NCI-H748 treated with DMSO at 0.1 percent for 48 hours (cell line): ENCODE measurements at places on chromosomes 4 and X.
A peak's percentile ranks its signal among the peaks of the same experiment; 100 is the strongest.

- DNase-seq, result no peak
Measured at GRCh38 chr4:28211676-28212470, 1351.2 kb downstream of the STIM2 start.

- no peak for DNase-seq
Measured at GRCh38 chr4:10925996-10926395, 241.4 kb upstream of the CLNK start.

DNA sequence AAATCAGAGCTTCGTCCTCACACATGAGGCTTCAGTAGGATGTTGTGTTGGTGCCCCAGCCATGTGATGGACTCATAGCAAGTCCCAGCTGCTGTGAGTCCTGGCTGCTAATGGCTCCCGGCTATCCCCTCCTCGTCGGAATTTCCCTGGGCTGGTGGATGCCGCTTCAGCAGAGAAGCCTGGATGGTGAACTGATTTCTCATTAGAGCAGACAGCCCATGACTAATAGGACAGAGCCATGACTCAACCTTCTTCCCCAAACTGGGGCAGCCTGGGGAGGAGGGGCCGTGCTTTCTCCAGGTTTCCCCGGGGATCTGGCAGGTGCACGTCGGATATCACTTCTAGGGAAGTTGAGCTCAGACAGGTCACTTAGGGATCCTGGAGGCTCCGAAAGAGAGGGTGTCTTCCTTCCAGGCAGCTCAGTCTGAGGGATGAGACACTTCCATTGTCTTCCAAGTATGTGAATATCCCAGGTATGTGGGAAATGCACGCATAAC lies 112.7 kb downstream of the ASMT start:
- no peak for DNase-seq

- no peak for DNase-seq
Measured at GRCh38 chr4:2251795-2252529, 9.9 kb downstream of the MXD4 start.

DNA sequence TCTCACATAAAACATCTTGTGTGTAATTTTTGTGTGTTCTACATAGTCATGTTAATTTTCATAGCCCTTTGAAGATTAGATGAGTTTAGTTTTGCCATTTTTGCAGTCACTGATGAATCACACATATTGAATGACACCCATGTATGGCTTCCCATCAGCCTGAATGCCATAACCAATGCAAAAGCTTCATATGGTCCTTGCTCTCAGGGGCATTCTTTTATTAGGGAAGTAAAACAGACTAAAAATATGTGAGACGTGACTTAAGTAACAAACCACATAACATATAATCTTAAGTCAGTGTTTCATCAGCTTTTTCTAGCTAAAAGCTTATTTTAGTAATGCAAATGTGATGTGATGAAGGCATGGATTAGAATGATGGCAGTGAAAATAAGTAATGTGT lies 8.2 kb downstream of the SLC25A4 start:
- no peak for DNase-seq

DNA sequence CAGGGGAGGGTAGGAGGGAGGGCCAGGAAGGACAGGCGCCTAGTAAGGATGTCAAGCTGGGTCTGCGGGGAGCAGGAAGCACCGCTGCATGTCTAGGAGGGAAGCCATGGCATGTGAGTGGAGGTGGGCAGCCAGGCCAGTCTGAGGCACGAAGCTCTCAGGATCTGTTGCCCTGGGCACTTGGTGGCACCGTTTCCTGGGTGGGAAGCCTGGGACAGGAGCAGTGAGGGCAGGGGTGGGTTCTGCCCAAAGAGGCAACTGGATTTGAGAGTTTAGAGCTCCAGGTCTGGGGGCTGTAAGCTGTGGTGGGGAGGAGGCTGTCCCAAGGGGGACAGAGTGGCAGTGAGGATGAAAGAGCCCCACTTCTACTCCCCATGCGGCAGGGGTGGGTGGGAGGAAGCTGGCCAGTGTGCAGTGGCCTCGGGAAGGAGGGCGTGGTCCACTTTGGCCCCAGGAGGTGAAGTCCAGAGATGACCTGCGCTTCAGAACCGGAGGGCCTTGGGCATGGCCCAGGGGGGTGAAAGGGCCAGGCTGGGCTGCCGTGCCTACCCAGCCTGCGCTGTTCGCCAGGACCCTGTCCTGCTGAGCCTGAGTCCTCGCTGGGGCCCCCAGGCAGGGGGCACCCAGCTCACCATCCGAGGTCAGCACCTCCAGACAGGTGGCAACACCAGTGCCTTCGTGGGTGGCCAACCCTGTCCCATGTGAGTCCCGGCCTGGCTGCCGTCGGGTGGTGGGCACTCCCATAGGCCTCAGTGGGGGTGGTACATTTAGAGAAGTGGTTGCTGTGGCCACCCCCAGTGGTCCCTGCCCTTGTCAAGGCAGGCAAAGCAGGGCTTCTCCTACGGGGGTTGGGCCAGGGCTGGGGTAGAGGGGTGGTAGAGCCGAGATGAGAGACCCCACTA lies 8.3 kb upstream of the SRPK3 start:
- DNase-seq, result no peak

GRCh38 chrX:38882894-38883626 lies 81.8 kb downstream of the MID1IP1 start:
- no peak for DNase-seq

GRCh38 chr4:75249739-75250138 lies 264.5 kb downstream of the RCHY1 start:
- DNase-seq, result peak; percentile 1

DNA sequence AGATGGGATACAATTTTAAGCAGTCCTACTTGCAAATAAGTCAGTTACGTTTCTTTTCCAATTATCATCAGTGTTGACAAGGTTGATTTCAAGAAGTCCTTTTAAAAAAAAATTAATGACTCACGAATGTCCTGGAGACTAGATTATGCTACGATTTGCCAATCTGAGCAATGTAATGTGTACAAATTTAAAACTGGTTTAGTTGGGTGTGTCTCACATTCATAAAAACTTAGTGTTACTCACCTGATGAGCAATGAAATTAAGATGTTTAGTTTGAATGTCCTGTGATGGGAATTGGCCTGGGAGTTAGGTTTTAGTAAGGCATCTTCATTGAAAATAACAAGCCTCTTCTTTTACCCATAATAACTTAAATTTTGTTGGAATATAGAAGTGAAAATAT lies 136.7 kb upstream of the POF1B start:
- no peak for DNase-seq

DNA sequence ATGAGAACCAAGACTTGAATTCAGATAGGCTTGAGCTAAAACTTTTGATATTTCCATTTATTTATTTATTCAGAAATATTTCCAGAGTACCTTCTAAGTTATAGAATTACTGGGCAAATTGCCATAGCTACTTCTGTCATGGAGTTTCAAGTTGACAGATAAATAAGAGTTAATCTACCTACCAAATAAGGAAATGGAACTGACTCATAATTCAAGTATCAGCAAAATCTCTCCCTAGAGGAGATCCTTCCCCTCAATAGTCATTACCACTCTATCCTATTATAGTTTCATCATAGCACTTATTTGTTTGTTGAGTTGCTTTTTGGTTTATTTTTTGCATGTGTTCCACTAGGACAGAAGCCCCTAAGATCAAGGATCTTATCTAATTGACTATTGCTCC lies 48.8 kb upstream of the CCSER1 start:
- no peak for DNase-seq

- DNase-seq, result no peak
Measured at GRCh38 chrX:49877397-49878101, 1.7 kb upstream of the USP27X start.

DNA sequence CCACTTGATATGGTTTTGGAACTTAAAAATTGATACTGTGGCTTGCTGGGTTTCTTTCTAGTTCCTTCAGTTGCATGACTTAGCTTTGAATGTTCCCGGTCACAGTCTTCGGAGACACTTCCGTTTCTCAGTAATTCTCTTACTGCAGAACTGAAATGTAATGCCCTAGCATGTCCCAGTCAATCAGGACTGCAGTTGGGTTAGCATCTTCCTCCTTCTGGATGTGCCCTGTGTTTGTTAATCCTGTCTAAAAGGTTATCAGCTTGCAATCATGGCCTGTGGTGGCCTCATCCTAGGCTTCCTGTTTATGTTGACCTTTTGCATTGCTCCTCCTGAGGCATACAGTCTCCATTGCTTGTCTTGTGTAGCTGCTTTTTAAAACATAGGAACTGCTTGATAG lies 275.9 kb downstream of the ARHGAP10 start:
- DNase-seq, result no peak

DNA sequence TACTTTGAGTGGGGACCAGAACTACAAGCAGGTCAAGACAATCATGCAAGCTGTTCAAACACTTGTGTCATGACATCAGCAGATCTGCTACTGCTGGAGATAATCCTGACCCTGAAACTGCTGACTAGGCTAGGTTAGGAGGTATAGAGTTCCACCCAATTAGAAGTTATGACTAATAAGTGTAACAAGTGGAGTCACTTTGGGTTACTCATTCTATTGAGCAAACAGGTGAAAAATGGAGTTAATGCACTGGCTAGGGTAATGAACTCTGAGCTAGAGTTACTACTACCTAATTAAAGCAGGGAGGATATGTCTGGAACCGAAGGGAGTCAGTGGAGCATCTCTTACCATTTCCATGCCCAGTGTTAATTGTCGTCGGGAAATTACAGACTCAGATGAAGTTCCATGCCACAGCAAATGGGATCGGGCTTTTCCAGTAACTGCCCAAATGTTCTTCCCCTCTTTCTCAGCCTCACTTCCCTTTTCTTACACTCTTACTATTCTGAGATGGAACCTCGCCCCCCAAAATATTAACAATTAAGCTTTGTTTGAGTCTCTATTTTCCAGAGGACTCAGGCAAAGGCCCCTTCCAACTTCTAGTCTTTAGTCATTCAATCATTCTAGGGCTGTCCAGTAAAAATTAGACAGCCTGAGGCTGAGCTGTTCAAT lies 19.8 kb upstream of the MANBA start:
- DNase-seq, result no peak

DNA sequence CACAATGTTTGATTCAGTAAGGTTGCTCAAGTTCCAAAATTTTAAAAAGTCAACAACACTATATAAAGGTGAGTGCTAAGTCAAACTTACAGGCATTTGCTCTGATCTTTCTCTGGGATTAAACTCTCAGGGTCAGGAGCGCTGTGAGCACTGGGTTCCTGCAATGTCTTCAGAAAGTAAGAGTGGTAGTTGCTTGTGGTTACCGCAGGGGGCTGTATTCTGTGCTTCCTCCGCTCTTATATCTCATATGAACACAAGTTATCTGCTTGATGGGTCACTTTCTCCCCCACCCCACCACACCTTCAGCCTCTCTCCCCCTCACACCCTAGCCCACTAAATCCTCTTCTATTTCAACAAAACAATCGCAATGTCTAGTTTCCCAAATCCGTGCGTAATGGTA lies 116.4 kb upstream of the IGSF1 start:
- DNase-seq, result no peak

DNA sequence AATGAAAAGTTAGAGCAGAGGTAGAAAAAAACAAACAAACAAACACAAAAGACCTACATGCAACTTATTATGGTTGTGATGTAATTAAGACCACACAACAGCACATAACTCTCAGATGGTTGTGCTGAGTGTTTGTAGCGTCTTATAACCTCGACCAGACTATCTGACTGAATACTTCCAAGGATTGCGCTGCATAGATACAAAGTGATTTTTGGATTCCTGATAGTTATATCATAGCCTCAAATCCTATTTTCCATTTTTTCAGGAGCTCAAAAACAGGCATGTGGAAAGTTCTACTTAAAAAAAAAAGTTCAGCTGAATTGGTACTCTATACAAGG lies 236.1 kb downstream of the SPRY1 start:
- no peak for DNase-seq

DNA sequence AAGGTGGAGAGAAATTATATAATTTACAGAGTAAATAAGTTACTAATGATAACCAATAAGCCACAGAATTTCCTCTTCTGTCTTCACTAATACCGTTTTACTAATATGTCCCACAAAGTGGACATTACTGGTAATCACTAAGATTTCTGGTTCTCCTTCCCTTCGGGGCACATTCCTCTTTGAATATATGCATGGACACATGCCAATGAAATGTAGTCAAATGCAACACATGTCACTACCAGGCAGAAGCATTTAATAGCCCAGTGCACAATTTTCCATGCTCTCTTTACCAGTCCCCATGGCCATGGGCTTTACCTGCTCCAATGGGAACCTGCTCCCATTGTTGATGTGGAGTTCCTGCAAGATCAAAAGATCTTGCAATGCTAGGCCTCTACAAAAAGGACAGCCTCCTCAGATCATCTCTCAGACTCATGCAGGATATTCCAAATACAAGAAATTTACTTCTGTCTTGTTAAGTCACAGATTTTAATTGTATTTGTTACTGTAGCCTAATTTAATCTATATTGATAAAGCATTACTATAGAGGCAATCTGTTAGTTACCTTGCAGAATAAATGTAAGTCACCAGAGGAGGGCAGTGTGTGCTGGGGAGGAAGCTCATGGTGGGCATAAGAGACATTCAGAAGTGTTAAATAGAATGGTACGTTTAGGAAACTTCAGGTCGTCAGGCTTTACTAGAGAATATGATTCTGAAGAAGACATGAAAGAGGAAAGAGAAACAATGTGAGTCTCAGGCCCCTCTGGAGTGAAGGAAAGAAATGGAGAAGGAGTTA lies 37.1 kb upstream of the INPP4B start:
- no peak for DNase-seq

DNA sequence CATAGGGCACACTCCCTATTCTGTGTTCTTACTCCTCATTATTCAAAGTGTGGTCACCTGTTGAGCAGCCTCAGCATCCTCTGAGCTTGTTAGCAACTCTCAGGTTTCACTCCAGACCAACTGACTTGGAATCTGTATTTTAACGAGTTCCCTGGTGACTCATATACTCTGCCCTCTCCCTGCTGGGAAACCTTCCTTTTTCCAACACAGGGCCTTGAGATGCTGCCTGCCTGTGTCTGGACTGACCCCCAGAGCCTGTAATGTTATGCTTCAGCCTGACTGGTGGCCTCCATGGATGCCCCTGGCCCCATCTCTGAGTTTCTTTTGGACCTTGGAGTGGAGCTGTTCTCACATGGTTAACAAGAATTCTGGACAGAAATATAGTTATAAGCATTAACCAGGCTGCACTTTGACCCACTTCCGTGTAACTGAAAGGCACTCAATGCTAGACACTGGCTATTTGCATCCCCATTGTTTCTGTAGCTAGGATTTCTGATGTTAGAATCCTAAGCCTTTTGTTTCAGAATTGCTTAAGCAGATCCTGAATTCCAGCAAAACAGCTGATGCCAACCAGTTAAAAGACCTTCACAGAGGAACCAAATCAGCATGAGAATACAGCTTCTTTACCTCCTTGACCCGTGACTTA lies 262.6 kb downstream of the STIM2 start:
- DNase-seq, result no peak

DNA sequence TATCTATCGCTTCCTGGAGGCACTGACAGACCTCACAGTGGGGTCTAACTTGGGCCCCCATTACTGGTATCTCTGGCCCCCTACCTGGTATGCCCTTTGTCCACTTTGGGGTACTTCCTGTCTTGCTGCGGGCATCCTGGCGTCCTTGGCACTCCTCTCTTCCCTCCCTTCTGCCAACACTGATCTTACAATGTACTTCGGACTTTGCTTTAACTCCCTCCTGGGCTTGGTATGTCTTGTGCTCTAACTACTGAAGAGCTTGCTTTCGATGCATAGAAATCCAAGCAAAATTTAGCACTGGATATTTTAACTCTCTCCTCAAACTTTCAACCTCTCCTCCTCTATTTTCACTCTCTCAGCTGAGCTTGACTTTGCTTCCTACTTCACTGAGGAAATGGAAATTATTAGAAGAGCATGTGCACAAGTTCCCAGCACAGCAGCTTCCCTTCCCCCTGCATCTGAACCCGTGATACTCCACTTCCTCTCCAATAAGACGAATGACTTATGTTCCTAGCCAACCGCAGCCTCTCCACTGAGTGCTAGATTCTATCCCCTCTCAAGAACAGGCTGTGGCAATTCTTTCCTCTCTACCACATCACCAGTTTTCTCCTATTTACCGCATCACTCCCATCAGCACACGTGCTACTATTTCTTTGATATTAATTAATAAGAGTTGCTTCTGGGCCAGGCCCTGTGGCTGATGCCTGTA lies 52.9 kb downstream of the SUPT20HL2 start:
- no peak for DNase-seq
